ENCODE measurements at places on chromosomes 5 and 9. TPM values are rescaled to one million over a fixed set of nuclear protein-coding genes. Genes with fewer than 3 reads are reported as not detected.
A peak's percentile ranks its signal among the peaks of the same experiment; 100 is the strongest.

Gene HRH2
- total RNA-seq, result not detected

Gene PCDHGB5
- total RNA-seq, result 1.4 TPM

Gene PCDHGA12
- 4.3 TPM for total RNA-seq

Gene SLC1A3
- total RNA-seq, result 25.3 TPM

Gene F2RL2
- 0.31 TPM for total RNA-seq

Gene FSTL4
- total RNA-seq, result 0.36 TPM

Gene EPB41L4A
- total RNA-seq, result not detected

Gene CHSY3
- 12.8 TPM for total RNA-seq

Gene RPS23
- total RNA-seq, result 1,872 TPM

Gene FOXD4L6
- not detected for total RNA-seq

Gene SUSD1
- 7.1 TPM for total RNA-seq

Gene LCN9
- total RNA-seq, result not detected

Gene CEP72
- 2.6 TPM for total RNA-seq

Gene GABRP
- not detected for total RNA-seq

Gene DIRAS2
- 0.10 TPM for total RNA-seq

DNA sequence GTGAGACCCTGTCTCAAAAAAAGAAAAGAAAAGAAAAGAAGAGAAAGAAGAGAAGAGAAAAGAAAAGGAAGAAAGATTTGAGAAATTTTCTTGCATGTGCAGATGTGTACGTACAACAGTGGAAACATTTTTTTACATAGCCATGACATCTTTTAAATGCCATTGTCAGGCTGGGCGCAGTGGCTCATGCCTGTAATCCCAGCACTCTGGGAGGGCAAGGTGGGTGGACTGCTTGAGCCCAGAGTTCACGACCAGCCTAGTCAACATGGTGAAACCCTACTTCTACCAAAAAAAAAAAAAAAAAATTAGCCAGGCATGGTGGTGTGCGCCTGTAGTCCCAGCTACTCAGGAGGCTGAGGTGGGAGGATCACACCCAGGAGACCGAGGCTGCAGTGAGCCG, 6.6 kb downstream of the LMAN2 start:
- no peak for DNase-seq

GRCh38 chr9:92633614-92634278, 36.2 kb downstream of the IPPK start:
- DNase-seq, result no peak

- DNase-seq, result no peak
Observed at GRCh38 chr9:77966718-77967117, 64.9 kb downstream of the GNAQ start.

DNA sequence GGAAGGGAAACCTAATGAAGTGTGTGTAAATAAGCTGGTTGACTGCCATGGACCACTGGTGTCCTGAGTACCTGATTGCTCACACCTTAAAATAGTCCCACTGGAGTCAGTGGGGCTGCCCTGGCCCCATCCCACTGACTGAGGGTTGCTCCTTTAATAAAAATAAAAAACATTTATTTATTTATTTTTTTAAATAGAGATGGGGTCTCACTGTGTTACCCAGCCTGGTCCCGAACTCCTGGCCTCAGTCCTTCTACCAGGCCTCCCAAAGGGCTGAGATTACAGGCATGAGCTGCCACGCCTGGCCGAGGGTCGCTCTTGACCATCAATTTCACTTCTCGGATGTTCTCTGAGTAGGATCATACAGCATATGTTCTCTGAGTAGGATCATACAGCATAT, 394.2 kb upstream of the IRX2 start:
- DNase-seq, result no peak

DNA sequence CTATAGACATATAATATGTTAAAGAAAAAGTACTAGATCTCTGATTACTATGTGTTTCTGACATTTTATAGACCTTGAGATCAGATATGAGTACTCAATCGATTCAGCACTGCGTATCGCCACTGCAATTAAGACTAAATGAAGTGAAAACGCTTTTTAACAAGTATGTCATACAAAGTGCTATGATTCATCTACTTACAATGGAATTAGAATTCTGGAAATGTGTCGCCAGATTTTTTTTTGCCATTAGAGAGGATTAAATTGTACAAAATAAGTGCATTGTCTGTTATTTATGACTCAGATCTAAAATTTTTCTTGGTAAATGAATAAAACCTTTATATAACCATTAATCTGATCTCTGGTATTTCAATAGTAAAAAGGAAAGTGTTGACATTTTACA, 20.0 kb upstream of the AGGF1 start:
- no peak for DNase-seq

DNA sequence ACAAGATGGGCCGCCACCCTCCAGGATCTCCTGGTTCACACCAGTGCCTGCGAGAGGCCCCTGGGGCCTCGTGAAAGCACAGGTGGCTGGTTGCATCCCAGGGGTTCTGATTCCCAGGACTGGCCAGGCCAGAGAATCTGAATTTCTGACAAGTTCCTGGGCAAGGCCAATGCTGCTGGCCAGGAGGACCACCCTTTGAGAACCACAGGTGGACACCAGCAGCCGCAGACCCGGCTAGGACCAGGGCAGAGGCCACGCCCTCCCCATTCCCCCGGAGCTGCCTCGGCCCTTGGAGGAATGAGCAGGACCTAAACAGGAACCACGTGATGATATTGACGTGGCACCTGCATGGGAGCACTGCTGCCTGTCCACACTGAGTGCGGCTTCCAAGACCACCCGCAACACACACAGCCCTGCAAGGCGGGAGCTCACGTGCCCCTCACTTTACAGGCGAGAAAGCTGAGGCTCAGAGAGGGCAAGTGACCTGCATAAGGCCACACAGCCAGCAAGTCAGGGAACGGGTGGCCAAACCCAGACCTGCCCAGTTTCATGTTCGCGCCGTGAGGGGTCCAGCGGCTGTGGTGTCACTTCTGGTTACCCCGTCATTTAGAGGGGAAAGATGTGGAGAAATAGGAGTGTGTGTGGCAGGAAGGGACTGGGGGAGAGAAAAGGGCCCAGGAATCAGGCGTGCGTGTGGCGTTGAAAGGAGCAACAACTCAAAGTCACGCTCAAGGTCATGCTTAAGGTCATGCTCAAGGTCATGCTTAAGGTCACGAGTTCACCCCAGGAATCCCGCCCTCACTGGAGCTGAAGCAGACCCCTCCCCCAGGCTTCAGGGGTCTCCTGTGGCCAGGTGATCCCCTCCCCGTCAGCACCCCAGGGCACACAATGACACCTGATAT, 105.9 kb upstream of the IER5L start:
- DNase-seq, result no peak

DNA sequence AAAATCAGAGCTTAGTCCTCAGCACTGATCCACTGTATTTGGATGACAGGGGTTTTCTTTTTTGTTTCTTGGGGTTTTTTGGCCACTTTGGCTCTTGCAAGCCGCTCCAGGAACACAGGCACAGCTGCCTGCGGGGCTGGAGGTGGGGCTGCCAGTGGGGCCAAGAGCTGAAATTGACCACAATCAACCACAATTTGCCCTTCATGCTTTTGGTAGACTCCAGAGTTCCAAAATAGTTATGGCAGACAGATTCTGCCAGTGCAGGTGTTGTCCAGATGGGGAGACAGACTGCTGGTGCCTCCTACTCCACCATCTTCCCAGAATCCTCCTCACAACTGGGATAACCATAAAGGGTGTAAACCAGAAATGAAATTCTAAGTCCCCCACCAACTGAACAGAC, 36.5 kb downstream of the PLEKHG4B start:
- DNase-seq, result peak; percentile 33

DNA sequence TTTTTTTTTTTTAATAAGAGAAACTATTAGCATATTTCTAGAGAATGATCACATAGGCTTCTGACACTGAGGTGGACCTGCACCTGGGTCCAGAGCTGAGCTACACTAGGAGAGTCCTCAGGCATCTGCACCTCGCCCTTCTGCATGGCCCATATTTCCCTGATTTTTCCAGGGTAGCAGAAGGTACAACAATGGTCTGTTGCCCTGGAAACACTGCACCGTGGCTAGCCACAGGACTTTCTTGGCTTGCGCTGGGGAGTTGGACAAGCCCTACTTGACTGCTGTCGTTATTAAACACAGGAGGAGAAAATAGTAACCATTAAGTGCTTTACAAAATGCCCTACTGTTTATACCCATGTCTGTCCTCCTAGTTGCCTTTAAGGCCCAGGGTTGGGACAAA, 615.7 kb upstream of the MEF2C start:
- peak; percentile 69 for DNase-seq

GRCh38 chr5:137431051-137431450, 68.1 kb downstream of the SPOCK1 start:
- DNase-seq, result no peak

DNA sequence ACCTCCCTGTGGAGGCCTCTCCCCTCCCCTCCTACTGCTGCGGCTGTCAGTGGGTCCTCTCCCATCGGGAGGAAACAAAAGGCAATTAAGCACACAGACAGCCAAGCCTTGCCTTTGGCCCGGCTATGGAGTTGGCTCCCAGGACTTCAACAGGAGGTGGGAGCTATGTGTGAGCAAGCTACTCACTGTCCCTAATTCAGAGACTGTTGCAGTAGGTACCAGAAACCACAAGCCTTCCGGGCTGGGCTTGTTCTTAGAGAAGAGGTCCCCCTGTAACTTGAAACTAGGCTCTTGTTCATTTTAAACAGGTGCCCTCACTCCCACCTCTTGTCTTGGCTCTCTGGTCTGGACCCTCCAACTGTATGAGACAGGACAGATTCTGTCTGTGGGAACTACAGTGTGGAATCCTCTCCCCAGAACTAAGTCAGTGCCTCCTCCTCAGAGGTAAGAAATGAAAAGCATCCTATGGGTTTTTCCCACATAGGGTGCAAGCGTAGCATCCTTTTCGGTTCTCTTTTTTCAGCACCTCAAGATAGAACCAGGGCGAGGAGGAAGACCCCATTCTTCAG, 561.1 kb downstream of the EBF1 start:
- DNase-seq, result no peak

DNA sequence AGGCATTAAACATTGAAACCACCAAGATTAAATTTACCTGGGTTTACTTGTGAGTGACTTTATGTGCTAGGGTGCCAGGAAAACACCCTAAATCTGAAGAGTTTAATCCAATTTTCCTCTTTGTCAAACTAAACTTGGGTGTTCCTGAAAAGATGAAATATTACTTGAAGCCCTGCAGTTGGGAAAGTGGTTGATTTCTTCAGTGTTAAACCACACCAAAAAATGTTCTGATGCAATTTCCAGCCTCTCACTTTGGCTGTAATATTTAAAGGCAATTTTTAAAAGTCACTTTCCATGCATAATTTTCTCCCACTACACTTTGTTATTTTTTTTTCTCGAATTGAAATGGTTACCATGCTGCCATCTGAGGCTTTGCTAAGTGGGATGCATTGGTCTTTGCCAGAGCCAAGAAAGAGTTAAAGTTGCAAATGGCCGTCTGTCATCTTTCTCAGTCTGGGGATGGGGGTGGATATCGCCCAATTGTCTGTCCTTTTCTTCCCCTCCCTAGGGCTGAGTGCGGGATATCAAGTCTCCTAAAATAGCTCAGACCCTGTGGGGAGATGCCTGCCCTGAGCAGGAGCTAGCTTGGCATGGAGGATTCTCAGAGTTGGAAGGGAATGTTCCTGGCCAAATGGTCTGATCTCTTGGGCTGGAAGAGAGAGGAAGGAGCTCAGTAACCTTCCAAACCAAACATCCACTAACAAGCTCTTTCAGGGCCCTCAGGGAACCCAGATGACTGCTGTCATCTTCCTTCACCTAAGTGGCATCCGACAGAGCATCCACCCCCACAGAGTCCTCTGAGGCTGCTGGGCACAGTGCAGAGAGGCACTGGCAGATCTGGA, 13.6 kb upstream of the SHB start:
- DNase-seq, result peak; percentile 27

- DNase-seq, result no peak
Observed at GRCh38 chr5:88888848-88889188, 5.8 kb upstream of the MEF2C start.

GRCh38 chr9:17165764-17166163, 30.9 kb downstream of the CNTLN start:
- no peak for DNase-seq

- DNase-seq, result peak; percentile 8
Observed at GRCh38 chr9:77215874-77216273, 38.5 kb downstream of the VPS13A start.

GRCh38 chr5:181088289-181088688, 42.7 kb downstream of the OR2V1 start:
- DNase-seq, result no peak

- DNase-seq, result no peak
Observed at GRCh38 chr9:90770182-90770738, 31.4 kb upstream of the SYK start.

DNA sequence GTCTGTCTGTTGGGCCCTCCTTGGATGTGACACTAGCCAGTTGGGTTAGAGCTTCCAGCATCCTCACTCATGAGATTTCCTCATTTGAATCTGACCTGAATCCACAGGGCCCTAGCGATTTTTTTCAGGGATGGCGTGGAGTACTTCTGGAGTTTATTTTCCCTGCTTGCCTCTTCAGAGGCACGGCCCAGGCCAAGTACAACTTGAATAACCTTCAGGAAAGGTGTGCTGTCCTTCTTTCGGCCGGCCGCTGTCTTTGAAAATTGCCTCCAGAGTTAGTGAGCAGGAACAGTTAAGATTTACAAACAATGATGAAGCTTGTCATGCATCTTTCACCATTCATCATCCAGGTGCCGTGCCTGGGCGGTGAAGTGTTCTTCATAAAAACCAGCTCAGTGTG, 49.5 kb upstream of the DMRT3 start:
- DNase-seq, result no peak

- no peak for DNase-seq
Observed at GRCh38 chr5:1933364-1934055, 50.8 kb upstream of the IRX4 start.

GRCh38 chr9:90092508-90092907, 487.7 kb downstream of the GADD45G start:
- no peak for DNase-seq

DNA sequence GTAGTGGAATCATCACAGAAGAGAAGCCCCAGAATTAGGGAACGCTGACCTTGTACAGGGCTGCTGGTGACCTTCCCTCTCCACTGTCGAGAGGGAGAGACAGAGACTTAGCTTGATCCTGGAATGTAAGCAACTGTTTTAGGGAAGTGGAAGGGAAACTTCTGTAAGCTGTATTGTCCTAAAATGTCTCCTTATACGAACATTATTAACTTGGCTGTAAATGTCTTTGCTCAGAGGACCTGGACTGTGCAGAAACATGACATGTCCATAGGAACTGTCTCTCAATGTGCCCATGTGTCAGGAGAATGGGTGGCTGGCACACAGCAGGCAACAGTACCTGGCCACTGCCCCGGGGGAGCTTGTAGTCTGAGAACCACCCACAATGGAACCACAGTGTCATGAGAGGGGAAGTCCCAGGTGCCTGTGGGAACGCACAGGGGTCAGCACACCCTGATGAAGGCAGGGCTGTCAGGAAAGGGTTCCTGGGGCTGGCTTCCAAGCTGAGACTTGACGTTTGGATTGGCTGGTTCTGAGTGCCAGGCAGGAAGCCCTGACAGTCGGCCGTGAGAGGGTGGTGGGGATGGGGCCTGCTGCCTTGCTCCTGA, 34.0 kb downstream of the DAP start:
- no peak for DNase-seq

- no peak for DNase-seq
Observed at GRCh38 chr5:54049144-54049543, 261.2 kb downstream of the ARL15 start.
